ENCODE measurements at places on chromosomes 12 and 14. TPM values are rescaled to one million over a fixed set of nuclear protein-coding genes. Genes with fewer than 3 reads are reported as not detected.

SRSF5 gene
- 89.7 TPM for total RNA-seq

TMEM233 gene
- total RNA-seq: 4.8 TPM

LHX5 gene
- not detected for total RNA-seq

KLRC1 gene
- total RNA-seq: not detected

TMTC3 gene
- 38.9 TPM for total RNA-seq

SSPN gene
- 2.7 TPM for total RNA-seq

NR1H4 gene
- not detected for total RNA-seq

APOF gene
- total RNA-seq: not detected

CNTN1 gene
- 0.39 TPM for total RNA-seq

TGFB3 gene
- 5.9 TPM for total RNA-seq

CLEC4D gene
- total RNA-seq: not detected

WDR89 gene
- total RNA-seq: 9.2 TPM

SFSWAP gene
- 25.0 TPM for total RNA-seq

RNASE3 gene
- not detected for total RNA-seq

NEUROD4 gene
- not detected for total RNA-seq

PSME1 gene
- 93.7 TPM for total RNA-seq

ITGB7 gene
- total RNA-seq: 1.1 TPM

TUNAR gene
- not detected for total RNA-seq

MBD6 gene
- 5.7 TPM for total RNA-seq

KLRD1 gene
- under 0.01 TPM for total RNA-seq

NTN4 gene
- total RNA-seq: 26.1 TPM

OR4E2 gene
- not detected for total RNA-seq

MDM1 gene
- total RNA-seq: 13.5 TPM

RNF212B gene
- not detected for total RNA-seq

KMT2D gene
- 32.1 TPM for total RNA-seq

ACOT6 gene
- not detected for total RNA-seq

ENDOU gene
- 0.37 TPM for total RNA-seq

GSG1 gene
- 1.6 TPM for total RNA-seq

LRTM2 gene
- not detected for total RNA-seq

PTCSC3 gene
- total RNA-seq: not detected

ANO4 gene
- 4.3 TPM for total RNA-seq

MFAP5 gene
- total RNA-seq: 5.3 TPM

TMTC1 gene
- 96.2 TPM for total RNA-seq

KRT78 gene
- total RNA-seq: not detected

KRT79 gene
- not detected for total RNA-seq

LTBR gene
- 95.6 TPM for total RNA-seq

ASCL1 gene
- not detected for total RNA-seq

GZMH gene
- total RNA-seq: not detected

CCND2 gene
- total RNA-seq: 50.0 TPM

CLEC2A gene
- total RNA-seq: not detected
